ENCODE measurements at places on chromosomes 6 and 20.

GRCh38 chr6:16950302-16950701 lies 151.5 kb upstream of the STMND1 start:
- no peak for DNase-seq

DNA sequence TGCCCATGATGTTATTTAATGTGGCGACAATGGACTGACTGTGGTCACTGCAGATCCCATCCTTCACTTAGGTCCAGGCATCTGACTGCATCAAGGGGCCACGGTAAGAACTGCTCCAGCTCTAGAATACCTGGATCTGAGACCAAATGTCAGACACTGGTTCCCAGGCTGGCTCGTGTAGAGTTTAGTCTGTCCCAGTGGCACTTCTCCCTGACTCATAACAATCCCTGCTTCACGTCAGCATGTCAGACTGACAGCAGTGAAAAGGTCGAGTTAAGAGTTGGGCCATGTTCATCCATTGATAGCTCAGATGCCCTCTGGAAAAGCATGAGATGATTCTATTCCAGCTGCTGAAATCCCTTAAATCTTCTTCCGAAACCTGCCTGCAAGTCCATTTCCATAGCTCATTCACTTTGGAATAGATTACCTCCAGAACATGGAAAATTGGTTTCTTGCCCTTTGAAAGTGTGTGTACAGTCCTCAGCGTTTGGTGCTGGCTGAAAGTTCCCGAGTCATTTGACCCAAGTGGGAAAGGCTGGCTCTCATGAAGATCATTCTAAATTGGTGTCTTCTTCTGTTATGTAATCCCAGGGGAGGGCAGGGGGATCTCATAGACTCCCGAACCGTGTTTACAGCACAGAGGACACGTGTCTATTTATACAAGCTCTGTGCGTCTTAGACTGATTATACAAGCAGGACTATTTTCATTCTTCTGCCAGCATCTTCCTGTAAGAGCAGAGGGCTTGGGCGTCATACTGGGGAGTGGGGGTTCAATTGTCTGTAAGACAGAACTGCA lies 160.8 kb downstream of the ZDHHC14 start:
- no peak for DNase-seq

DNA sequence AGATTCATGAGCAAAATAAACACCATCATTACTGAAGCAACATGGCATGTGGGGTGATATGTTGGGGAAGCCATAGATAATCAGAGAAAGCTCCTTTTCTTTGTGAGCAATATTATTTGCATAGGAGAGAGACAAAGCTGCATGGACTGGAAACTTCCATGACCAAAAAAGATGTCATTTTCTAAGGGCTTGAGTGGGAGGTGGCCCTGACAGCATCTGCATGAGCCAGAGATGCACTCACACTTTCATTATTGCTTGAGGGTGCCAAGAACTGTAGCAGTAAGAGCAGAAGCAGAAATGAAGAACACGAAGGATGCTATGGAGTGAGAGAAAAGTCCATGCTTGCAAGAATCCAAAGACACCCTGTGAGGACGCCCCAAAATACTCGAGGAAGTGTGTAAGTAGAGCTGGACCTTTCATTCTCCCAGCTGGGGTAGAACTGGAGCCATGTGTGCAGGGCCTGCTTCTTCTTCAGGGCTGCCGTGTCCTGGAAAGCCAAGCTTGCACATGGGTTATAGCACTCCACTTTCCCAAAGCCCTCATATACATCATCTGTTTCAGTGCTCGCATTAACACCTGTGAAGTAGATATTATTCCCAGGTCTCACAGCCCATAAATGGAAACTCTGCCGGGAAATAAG lies 851.2 kb downstream of the DHX35 start:
- DNase-seq, result no peak

- no peak for DNase-seq
Observed at GRCh38 chr6:99013145-99013544, 65.4 kb upstream of the FBXL4 start.

DNA sequence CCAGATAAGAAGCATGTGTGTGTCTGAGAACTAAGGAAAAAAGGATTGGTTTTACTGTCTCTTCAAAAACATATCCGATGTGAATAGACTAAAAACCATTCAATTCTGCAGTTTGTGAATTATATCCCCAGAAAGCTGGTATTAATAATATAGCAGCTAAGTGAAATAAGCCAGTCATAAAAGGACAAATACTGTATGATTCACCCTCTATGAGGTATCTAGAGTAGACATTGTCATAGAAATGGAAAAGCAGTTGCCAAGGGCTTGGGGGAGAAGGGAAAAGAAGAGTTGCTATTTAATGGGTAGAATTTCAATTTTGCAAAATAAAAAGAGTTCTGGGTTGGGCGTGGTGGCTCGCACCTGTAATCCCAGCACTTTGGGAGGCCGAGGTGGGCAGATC lies 137.5 kb downstream of the ATXN1 start:
- DNase-seq, result no peak

Measured in activated T-cell treated with anti-CD3 and anti-CD28 coated beads, Interleukin-2, amount 50 U/mL, for 24 hours (primary cell).